Spinal cord (tissue), 10 donors: ENCODE measurements at places on chromosomes 3 and 15.

- no peak for DNase-seq
Observed at GRCh38 chr3:169091196-169091823, 572.2 kb downstream of the MECOM start.

DNA sequence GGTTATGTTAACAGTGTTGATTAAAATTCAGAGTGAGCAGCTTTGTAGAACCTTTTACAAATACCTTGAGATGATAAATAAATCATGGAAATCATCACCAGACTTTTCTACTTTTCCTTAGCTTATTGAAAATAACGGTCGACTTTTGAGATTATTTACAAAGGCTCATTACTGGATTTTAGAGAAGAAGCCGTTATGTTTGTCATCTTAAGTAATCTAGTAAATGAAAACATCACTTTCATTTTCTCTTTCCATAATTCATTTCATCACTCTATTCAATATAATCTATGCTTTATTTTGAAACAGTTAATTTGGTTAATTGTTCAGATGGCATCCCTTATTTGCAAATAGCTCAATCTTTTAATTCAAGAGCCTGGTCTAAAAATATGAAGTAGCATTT, 3.6 kb downstream of the PLCL2 start:
- DNase-seq, result no peak

DNA sequence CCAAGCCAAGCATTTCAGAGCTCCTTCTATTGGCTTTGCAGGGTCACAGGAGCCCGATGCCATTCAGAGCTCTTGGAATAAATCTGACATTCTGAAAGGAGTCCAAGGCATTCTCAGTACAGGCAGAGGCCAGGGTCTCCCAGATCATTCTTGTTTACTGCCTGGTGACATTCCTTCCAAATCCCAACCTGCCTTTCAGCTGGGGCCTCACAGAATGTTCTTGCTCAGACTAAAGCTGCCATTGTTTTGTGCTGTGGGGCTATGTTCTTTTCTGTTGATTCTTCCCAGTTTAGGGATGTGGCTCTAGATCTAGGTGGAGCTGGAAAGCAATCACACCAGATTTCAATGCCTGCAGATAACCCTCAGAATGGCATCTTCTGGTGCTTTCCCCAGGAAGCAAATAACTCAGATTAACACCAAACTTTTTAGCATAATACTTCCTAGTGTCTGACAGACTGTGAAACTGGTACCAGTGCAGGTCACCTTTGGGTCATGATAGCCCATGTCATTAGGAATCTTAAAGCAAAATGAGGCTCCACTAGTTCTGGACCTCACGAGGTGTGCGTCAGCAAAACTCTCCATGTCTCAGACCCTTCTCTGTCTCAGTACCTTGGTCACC, 166.9 kb downstream of the CHST2 start:
- no peak for DNase-seq

DNA sequence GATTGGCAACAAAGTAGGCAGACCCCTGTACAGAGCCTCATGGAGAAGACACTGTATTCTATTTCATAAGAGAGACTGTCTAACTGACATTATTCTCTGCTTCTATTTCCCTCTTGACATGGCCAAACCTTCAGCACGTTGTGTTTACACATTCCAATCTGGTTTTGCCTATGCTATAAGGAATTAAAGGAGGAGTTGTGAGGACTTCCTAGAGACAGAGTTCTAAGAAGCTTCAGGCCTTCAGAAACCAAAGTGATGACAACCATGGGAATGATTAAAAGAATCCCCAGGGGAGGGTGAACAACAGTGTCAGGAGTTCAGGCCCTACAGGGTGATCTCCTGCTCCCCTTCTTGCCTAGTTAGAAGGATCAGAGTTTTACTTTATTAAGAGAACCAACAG, 44.9 kb upstream of the CAPN7 start:
- DNase-seq, result no peak

DNA sequence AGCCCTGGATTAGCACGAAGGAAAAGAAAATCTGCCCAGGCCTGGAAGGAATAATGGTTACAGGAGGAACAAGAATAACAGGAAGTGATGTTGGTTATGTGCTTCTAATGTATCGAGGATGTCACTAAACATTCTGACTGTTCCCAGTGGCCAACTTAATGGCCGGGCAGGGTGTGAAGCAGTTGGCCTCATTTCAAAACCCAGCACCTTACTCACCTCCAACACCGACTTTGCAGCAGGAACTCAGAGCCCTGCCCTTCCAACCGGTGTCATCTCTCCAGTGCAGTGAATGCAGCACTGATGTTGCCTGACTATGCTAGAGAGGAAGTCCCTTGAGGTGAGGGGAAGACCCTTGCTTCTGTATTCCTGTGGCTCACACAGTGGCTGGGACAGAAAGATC, 162.4 kb upstream of the LRTM1 start:
- DNase-seq, result no peak

- DNase-seq, result no peak
Observed at GRCh38 chr3:58387650-58388546, 45.7 kb downstream of the PDHB start.

DNA sequence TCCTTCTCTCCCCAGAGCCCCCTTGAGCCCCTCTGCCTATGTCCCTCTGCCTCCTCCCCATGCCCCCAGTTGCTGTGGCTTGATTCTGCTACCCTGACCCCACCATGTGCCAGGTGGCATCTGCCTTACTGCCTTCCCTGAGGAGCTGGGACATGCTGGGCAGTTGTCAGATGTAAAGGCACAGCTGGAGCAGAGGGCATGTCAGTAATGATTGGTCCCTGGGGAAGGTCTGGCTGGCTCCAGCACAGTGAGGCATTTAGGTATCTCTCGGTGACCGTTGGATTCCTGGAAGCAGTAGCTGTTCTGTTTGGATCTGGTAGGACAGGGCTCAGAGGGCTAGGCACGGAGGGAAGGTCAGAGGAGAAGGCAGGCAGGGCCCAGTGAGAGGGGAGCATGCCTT, 3.5 kb upstream of the PPCDC start:
- DNase-seq, result no peak
